CD4-positive, CD25-positive, alpha-beta regulatory T cell (primary cell): ENCODE measurements at places on chromosomes 3 and 15. TPM values are rescaled to one million over a fixed set of nuclear protein-coding genes. Genes with fewer than 3 reads are reported as not detected.

GRCh38 chr3:173750095-173750494 is 352.6 kb downstream of the NLGN1 start:
- no peak for DNase-seq
- no peaks in the 10 kb centered on the region for H3K27me3 ChIP-seq
- H3K4me1 ChIP-seq: no peaks in the 10 kb centered on the region
- H3K27ac ChIP-seq: no peak overlapping the region
- no peaks in the 10 kb centered on the region for H3K36me3 ChIP-seq

DNA sequence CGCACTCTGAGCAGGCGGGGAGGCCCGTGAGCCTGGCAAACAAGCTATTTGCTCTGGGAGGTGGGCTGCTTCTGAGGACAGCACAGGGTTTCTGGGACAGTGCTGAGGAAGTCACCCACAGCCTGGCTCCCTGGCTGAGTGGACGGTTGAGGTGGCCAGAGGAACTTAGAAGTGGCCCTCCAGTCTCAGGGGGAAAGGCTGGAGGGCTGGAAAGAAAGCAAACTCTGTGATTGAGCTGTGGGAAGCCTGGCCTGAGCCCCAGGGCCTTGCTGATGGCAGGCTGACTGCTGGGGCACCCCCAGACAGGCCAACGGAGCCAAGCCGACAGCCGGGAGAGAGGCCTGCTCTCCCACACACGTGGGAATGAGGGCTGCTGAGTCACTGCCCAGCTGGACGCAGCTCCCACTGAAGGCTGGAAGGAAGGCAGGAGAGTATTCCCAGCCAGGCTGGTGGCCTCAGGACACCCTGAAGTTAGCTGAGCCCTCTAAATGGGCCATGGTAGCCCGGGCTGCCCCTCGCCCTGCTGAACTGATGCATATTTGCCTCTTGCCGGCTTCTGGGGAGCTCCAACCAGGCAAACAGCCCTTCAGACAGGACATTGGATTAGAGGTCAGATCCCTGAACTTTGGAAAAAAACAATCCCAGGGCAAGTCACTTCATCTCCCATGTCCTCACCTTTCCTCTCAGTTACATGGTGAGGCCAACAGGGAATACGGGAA is 98.0 kb upstream of the TLE3 start:
- peaks cover 11% of the 10 kb centered on the region for H3K4me1 ChIP-seq
- no peaks in the 10 kb centered on the region for H3K36me3 ChIP-seq
- no peak overlapping the region for H3K27ac ChIP-seq
- no peak for DNase-seq
- no peak overlapping the region for H3K4me3 ChIP-seq
- no peaks in the 10 kb centered on the region for H3K27me3 ChIP-seq

DNA sequence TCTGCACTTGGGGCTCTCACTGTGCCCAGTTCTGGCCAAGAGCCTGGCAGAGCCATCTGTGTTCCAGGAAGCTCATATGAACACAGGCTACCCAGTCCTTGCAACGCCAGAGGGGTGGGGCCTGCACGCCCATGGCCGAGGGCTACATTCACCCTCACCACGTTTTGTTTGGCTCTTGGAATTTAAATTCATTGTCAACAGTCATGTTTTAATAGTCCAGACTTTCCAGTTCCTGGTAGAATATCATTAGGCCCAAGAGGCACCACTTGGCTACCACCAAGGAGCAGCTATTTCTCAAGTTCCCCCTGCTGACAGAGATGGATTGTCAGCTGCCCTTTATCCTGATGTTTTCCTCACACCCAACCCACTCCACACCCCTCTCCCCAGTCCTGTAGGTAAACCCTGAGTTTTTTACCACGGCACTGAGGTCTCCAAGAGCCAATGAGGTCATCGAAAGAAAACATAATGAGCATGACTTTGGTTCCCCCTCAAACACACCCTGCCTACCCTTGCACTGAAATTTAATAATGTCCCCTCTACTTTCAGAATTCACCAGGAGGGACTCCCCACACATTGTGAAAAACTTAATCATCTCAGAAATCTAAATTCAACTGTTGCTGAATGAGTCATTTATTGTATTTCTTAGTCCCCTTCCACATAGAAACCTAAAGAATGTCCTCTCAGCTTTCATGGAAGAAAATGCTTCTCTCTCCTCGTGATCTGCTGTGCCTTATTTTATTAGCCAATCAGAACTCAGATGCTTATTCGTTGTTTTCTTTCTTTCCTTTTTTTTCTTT is 125.1 kb downstream of the SHQ1 start:
- no peak overlapping the region for H3K27ac ChIP-seq
- no peaks in the 10 kb centered on the region for H3K27me3 ChIP-seq
- DNase-seq: no peak
- no peaks in the 10 kb centered on the region for H3K4me1 ChIP-seq

- H3K4me1 ChIP-seq: no peaks in the 10 kb centered on the region
- DNase-seq: no peak
- peaks cover 4% of the 10 kb centered on the region for H3K36me3 ChIP-seq
Measured at GRCh38 chr3:41933154-41933676, 28.7 kb downstream of the ULK4 start.

The RTP4 gene
- 4.6 TPM for total RNA-seq

- H3K4me1 ChIP-seq: no peaks in the 10 kb centered on the region
- no peaks in the 10 kb centered on the region for H3K27me3 ChIP-seq
- H3K4me3 ChIP-seq: no peak overlapping the region
- DNase-seq: no peak
- no peak overlapping the region for H3K27ac ChIP-seq
- H3K36me3 ChIP-seq: no peaks in the 10 kb centered on the region
Measured at GRCh38 chr3:146139586-146140110, 21.3 kb downstream of the PLOD2 start.
